HuH-7.5 (cell line): ENCODE measurements at places on chromosomes 13 and 19.

GRCh38 chr19:31803835-31804446, 454.7 kb upstream of the TSHZ3 start:
- no peak for DNase-seq

DNA sequence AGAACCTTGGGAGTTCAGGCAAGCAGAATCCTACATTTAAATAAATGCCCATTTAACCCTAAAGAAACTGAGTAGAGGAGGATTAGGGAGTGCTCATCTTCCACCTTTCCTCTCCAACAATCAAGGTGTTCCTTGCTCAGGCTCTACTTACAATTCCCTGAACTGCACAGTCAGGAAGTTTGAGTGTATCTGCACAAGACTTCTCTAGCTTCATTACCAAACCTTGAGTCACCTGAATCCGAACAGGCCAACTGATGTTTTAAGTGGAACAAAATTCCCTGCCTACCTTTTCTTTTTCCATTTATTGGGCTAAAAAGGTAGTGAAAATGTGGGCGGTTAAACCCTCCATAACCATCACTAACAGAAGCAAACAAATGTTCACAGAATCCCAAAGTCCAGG, 78.3 kb downstream of the FOXO1 start:
- no peak for DNase-seq

GRCh38 chr19:3670796-3671679, 29.2 kb downstream of the PIP5K1C start:
- DNase-seq, result no peak

GRCh38 chr19:54918499-54918898, 12.6 kb downstream of the NCR1 start:
- no peak for DNase-seq

- no peak for DNase-seq
Observed at GRCh38 chr13:45837111-45837510, 14.4 kb downstream of the SIAH3 start.

GRCh38 chr19:7856679-7857663, 17.2 kb downstream of the PRR36 start:
- DNase-seq, result no peak

- DNase-seq, result no peak
Observed at GRCh38 chr19:2542341-2543069, 66.6 kb downstream of the GADD45B start.

DNA sequence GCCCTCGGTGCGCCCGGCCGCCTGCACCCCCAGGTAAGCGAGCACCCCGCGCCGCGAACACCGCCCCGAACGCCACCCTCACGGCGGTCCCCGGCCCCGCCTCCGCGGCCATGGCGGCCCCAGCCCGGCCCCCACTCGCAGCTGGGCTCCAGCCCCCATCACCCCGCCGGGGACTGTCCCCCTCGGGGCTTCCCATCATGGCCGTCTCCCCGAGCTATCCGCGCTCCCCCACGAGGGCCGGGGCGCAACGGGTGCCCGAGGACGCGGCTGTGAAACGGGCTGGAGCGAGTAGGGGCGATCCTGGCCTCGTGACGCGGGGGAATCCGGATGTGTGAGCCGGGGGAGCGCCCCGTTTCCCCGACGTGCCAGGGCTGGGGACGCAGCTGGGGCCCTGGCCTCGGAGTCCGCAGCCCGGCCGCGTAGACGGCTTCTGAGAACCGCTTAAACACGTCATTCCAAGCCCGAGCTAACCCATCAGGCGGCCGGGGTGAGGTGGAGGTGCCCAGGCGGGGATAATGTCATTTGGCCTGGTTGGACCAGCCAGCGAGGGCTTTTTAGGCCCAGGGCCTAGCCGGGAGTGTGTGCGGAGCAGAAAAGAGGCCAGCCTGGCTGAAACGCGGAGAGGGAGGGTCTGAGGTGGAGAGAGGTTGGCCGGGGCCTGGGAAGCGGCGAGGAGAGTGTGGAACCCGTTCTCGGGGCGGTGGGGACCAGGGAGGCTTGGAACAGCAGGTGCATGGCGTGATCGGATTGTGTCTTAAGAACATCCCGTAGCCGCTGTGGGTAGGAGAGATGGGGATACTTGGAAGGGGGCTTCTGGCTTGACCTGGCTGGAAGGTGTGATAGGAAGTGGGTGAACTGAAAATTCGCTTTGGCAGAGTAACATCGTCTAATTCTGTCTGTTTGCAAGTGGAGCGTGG, 550 bp downstream of the CERS4 start:
- DNase-seq, result peak; percentile 38

- DNase-seq, result no peak
Observed at GRCh38 chr13:42363941-42364612, 92.1 kb downstream of the AKAP11 start.

DNA sequence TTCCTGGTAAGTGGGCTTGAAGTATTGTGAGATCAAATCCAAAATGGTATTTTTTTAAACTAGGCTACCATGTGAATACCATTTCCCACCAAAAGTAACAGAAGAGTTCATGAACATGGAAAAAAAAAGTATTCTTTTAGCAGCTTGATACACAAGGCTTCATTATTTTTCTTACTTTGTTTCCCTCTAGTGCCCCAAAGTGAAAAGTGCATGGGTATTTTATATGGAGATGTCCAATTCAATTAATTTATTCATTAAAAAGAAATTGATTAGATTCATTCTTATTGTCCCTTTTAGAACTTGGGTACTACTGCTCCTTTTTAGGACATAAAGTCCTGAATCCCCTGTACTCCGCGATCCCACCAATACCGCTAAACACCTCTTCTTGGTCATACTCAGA, 28.6 kb upstream of the SCEL start:
- DNase-seq, result no peak

DNA sequence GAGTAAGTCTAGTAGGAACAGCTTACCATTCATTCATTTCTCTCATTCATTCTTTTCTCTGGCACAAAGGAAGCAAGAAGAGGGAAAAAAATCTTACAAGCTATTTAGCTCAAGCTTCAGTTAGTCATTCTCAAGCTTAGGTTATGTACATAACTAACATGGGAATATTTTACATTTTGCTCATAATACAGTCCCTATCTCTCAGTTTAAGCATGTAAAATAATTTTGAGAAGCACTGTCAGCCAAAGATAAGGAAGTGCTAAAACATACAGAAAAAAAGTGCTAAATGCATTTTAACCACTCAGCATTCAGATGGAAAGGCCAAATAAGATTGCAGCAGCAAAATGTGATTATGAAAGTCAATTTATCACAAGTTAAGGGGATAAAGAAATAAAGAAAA, 7.9 kb downstream of the RBM26 start:
- no peak for DNase-seq

DNA sequence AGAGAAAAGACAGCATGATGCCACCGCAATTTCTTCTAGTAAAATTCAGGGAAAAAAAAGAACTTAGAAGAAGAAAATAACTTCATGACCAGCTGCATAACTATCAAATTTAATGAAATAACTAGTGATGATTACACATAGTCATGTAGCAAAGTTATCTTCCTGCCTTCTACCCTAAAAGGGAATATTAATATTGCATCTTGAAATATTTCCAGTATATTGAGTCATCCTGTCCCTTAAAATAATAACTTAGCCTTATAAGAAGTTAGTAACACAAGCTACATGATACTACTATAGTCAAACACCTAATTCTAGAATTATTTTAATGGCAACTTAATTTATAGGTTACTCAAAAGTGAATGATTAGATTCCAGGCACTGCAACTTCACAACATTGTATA, 289.2 kb downstream of the KLF12 start:
- no peak for DNase-seq

- DNase-seq, result no peak
Observed at GRCh38 chr19:35432911-35433310, 15.1 kb upstream of the FFAR2 start.

- DNase-seq, result no peak
Observed at GRCh38 chr13:49927755-49928154, 8.4 kb downstream of the SPRYD7 start.

DNA sequence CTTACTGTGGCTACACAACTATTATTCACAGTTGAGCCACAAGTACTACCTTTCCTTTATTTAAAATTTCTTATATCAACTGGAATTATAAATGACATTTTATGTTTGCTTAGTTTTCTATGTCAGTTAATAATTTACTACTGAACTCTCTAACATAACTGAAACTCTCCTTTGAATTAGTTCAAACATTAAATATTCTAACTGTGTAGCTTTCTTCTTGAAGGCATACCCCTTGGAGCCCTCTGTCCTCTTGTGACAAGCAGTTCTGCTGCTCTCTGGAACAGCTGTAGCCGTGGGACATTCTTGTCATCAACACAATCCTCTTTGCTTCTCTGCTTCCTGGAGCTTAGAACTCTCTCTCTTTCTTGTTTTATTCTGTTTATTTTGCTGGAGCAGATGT, 244.8 kb downstream of the NHLRC3 start:
- no peak for DNase-seq

DNA sequence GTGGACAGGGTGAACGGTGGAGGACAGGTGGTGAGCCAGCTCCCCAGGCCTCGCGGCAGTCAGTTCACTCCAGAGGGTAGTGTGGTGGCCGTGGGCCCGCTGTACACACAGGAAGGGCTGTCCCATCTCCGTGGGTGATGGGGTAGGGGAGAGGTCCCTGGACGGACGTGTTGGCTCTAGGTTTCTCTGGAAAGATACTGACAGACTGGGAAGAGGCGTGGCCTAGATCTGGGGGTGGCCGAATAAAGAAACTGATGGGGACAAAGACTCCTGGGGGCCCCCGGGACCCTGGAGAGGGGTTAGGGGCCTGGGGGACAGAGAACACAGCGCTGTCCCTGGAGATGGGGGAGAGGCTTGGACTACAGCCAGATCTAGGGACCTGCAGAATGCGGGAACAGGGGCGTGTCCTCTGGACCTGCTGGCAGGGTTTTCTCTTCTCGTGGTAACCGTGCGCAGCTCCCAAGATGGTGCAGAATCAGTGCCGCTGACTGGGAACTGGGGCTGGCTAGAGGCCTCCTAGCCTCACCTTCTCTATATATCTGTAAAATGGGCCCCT, 4.0 kb upstream of the PRAM1 start:
- no peak for DNase-seq

GRCh38 chr19:17235971-17236777, 9.5 kb downstream of the NR2F6 start:
- DNase-seq, result no peak

- no peak for DNase-seq
Observed at GRCh38 chr13:106088085-106088484, 447.4 kb downstream of the EFNB2 start.

DNA sequence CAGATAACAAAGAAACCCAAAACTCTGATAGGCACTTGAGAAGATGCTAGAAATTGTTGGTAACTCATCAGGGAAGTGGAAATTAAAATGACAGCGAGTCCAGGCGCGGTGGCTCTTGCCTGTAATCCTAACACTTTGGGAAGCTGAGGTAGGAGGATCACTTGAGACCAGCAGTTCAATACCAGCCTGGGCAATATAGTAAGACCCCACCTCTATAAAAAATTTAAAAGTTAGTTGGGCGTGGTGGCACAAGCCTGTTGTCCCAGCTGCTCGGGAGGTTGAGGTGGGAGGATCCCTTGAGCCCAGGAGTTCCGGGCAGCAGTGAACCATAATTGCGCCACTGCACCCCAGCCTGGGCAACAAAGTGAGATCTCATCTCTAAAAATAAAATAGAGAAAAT, 2.6 kb upstream of the RYR1 start:
- no peak for DNase-seq

DNA sequence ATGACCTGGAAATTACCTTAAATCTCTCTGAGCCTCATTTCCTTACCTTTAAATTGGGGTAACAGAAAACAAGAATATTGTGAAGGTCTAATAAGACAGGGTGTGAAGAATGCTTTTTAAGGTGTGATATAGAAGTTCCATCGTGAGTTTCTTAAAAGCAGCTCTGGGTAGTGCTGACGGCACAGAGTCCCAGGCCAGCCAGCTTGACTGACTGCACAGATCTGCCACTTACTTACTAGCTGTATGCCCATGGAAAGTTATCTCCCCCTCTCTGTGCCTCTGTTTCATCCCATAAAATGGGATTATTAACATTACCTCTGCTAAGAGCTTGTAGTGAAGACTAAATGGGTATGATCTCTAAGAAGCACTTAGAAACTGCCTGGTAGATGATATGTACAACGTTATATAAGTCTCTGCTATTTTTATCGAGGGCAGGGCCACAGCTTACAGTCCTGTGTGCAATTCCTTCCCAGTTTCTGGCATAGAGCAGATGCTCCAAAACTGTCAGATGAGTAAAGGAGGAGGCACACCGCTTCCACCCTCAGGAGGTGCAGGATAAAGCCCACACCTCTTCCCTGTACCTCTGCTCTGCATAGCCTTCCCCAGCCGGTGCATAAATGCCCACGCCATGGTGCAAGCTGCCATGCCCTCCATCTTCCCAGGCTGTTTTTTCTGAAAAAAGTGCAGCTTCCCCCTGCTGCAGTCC, 99.6 kb downstream of the MBNL2 start:
- no peak for DNase-seq

DNA sequence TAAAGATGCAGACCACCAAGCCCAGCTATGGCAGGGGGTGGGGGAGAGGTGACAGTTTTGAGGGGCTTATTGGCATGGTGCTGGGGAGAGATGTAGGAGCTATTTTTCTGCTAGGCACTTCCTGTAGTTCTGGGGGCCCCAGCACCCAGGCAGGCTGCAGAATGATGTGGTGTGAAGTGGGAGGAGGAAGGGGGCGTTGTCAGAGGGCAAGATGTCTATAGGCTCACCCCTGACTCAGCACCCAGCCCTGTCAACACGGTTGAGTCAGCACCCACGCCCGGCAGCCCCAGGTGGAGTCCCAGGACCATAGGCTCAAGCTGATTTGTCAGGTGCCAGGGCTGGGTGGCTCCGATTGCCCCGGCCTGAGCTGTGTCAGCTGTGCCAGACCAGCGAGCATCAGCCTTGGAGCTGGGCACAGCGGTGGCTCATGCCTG, 5.8 kb downstream of the KLF2 start:
- no peak for DNase-seq

GRCh38 chr19:37551129-37551993, 43.2 kb downstream of the ZNF571 start:
- peak; percentile 80 for DNase-seq

- DNase-seq, result no peak
Observed at GRCh38 chr13:61779456-61779855, 363.8 kb upstream of the PCDH20 start.

DNA sequence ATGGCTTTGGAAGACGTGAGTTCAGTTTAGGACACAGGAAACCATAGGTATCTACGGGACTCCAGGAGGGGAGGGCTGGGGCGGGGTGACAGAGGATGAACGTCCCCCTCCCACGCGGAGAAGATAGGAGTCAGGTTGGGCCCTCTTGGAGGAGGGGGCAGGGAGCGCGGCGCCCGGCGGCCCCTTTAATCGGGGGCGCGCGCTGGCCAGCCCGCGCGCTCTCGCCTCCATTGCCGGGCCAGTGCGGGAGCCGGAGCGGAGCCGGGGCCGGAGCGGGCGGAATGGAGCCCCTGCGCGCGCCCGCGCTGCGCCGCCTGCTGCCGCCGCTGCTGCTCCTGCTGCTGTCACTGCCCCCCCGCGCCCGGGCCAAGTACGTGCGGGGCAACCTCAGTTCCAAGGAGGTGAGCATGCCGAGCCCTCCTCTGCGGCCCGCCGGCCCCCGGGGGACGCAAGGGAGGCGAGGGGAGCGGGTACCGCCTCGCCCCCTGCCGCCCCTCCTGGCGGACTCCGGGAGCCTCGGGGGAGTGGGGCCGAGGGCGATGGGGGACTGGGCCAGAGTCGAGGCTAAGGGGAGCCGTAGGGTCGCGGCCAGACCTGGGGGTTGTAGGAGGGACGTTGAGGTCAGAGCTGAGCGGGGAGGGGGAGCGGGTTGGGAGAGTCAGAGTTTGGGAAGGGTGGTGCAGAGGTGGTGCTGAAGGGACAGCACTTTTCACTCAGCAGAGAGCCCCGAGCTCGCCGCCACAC, at the start of gene TMEM145:
Gene TMEM145 (plus strand): TSS at position 214 of the 744 bp plus-strand sequence. CDS start 68 bp downstream, at position 282.
- DNase-seq, result peak; percentile 94
